COR-L47 (cell line): ENCODE measurements at places on chromosomes 12 and 14.

DNA sequence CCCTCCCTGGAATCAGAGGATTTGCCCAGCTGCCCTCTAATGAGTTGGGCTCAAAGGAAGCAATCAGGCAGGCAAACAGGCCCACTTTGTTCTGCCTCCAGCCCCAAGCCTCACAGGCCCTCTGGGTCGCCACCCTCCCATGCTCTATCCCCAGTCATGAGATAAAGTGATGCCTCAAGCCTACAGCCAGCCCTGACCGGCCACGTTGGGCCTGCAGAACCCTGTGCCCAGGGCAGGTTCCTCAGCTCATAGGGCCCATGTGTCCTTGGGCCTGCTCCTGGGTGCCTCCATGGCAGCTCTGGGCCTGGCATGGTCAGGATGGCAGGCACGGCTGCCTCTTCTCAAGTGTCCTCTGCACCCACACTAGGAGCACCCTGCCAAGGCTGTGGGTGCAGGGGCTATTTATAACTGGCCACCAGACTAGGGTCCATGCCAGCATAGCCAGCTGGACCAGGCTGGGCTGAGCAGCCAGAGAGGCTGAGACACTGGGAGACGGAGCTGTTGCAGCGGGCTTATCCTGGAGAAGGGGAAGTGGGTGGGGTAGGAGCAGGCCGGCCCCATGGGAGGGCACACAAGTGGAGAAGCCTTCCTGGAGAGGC, 20.2 kb downstream of the HDAC7 start:
- no peak for DNase-seq

- DNase-seq = no peak
Observed at GRCh38 chr12:111664961-111665865, 20.5 kb downstream of the BRAP start.

GRCh38 chr14:61860294-61860918, 98.2 kb downstream of the SNAPC1 start:
- no peak for DNase-seq

- no peak for DNase-seq
Observed at GRCh38 chr14:23324993-23325392, 3.7 kb downstream of the PABPN1 start.

DNA sequence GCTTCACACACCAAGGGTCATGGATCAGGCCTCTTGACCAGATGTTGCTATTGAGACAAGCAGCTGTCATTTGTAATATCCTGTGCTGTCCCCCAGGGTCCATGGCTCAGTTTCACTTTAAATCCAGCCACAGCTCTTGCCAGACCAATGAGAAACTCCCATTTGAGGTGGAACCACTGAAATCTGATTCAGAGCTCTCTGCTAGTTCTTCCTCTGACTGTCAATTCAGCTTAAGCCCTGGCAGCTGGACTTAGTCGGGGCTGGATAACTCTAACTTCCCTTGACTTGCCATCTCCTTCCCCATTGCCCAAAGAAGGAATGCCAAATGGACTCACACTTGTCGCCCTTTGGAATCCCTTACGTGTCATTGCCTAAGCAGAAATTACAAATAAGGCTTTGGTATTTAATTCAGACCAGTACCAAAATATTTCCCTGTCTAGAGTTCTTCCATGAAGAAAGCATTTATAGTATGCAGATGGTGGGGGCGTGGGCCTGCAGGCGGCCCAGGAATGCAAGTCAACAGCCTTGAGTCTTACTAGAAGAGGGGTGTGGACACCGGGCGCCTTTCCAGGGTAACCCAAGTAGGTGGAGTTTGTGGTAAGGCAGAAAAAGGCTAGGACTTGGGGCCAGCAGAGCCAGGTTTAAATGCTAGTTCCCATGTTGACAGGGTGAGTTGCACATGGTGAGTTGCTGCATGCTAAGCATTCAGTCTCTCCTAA, 96.9 kb upstream of the TMPO start:
- DNase-seq = no peak

- DNase-seq = no peak
Observed at GRCh38 chr12:2287151-2287550, 234.4 kb downstream of the CACNA1C start.

GRCh38 chr14:30995689-30996088, 29.8 kb upstream of the AP4S1 start:
- no peak for DNase-seq

DNA sequence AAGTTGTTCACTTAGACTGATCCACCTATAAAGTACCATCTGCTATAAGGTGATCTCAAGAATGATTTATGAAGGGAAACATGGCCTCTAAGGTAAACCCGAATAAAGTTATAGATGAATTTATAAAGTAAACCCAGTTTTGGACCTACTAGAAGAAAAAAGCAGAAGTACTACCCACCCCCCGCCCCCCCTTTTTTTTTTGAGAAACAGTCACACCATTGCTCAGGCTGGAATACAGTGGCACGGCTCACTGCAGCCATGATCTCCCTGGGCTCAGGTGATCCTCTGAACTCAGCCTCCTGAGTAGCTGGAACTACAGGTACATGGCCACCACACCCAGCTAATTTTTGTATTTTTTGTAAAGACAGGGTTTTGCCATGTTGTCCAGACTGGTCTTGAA, 3.9 kb downstream of the ENTPD5 start:
- no peak for DNase-seq

DNA sequence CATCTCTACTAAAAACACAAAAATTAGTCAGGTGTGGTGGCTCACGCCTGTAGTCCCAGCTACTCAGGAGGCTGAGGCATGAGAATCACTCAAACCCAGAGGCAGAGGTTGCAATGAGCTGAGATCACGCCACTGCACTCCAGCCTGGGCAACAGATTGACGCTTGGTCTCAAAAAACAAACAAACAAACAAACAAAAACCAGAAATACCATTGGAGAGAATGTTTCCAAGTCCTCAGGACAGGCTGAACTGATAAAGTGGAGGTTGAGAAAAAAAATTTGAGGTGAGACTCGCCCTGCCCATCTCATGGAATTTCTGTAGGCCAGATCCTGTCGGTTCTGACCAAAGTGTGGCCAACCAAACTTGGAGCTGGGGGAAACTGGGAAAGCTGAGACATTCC, 30.6 kb upstream of the NFYB start:
- no peak for DNase-seq

DNA sequence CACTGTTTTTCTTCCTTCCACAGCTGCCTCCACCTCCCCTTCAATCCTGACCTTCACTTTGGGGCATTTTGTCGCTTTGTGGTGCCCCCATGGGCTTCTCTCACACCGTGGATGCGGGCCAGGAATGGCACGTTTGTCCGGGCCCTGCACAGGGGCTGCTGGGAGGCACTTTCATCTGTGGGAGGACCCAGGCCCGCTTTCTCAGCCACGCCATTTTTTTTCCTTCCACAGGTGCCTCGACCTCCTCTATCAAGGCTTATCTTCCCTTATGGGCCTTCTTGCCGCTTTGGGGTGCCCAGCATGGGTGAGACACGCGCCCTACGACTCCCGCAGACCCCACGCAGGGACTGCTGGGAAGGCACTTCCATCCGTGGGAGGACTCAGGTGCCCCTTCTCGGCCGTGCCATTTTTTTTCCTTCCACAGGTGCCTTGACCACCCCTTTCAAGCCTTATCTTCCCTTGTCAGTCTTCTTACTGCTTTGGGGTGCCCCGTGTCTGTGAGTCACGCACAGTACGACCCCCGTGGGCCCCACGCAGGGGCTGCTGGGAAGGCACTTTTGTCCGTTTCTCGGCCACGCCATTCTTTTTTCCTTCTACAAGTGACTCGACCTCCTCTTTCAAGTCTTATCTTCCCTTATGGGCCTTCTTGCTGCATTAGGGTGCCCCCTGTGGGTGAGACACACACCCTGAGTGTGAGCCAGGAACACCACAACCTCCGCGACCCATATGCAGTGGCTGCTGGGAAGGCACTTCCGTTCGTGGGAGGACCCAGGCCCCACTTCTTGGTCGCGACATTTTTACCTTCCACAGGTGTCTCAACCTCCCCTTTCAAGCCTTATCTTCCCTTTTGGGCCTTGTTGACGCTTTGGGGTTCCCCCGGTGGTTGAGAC, 270.7 kb downstream of the ALG10 start:
- DNase-seq = peak; percentile 1

DNA sequence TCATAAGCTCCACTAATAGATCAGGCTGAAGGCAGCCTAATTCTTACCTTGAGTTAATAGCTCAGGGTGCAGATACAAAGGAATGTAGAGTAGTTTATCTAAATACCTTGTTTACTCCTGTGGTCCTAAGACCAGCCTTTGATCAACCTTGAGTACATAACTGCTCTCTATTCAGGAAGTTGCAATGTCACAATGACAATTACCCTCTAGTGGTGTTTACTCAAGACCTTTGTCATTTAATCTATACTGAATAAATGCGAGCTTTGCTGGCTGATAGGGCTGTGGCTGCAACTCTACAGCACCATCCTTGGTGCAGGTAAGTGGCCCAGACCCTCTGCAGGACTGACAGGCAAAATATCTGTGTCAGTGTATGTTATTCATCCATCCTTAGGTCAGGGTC, 282.7 kb downstream of the ATXN7L3B start:
- no peak for DNase-seq

DNA sequence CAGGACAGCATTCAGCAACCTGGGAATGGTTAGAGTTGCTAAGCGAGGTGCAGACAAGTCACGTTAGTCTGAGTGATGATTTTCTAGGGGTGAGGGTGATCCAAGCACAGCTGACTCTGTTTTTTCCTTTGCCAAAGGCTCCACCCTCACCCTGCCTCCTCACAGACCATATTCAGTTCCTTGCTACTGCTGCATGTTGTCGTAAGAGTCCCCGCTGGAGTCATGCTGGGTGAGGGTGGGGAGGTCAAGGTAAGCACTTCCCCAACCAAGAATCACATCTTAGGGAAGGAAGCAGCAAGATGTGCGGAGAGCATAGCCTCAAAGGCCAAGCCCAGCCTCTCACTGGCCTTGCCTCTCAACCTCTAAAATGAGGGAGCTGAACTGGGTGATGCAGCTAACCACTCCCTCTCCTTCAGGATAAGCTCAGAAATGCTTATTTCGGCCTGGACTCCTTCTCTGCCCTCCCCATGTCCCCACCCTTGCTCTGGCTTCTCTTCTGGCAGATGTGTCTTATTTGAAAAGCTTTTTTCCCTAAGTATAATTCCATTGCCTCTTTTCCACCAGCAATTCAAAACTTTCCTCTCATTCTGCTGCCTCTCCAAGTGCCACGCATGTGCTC, 66.9 kb upstream of the ACTN1 start:
- no peak for DNase-seq

- DNase-seq = no peak
Observed at GRCh38 chr12:86261578-86261977, 5.4 kb upstream of the MGAT4C start.

DNA sequence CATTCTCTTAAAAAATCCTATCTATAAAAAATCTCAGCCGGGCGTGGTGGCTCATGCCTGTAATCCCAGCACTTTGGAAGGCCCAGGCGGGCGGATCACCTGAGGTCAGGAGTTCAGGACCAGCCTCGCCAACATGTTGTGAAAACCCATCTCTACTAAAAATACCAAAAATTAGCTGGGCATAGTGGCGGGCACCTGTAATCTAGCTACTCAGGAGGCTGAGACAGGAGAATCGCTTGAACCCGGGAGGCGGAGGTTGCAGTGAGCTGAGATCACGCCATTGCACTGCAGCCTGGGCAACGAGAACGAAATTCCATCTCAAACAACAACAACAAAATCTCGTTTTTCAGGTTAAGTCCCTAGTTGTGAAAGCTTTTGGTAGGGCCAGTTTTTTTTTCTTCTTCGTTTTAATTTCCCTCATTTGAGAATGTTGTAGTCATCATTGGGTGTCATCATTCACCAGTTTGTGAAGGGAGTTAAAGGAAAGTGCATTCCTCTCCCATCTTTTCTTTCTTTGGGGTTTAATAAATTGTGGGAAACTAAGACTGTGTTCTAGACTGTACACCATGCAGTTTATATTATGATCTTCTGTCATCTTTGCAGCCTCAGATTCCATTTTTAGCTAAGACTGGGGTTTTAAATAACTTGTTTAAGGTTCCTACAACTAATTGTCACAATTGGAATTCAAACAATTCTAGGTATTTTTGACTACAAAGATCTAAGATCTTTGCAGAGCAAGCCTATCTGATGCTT, 23.9 kb downstream of the MDM2 start:
- no peak for DNase-seq

DNA sequence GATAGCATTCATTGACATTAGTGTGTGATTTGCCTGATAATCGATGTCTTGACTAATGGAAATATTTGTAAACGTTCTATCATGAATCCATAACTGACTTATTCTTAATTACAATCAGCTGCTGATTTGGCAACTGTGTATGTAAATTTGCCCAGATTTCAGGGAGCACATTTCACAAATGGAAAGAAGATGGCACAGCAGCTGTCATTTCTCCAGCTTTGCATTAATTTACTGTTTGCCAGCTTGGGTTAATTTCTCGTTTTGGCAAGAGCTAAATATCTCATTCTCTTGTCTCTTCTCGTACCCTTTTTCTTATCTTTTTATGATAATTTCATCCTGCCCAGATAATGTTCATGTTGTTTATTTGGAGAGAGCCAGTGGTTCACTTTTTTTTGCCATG, 22.9 kb downstream of the TDP1 start:
- DNase-seq = no peak

DNA sequence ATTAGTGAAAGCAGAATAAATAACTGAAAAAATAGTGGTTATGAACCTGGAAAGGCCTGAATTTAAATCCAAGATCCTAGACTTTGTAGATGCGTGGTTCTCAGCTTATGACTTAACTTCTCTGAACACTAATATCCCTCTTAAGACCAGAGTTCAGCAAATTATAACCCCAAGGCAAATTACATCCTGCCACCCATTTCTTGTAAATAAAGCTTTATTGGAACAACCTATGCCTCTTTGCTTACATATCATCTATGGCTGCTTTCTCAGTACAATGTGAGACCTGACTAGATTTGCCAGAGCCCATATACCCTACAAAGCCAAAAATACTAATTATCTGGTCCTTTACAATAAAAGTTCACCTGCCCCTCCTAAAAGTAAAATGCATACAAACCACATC, 199.1 kb downstream of the MED13L start:
- no peak for DNase-seq

GRCh38 chr12:112005419-112006395, 7.3 kb downstream of the TMEM116 start:
- peak; percentile 2 for DNase-seq

DNA sequence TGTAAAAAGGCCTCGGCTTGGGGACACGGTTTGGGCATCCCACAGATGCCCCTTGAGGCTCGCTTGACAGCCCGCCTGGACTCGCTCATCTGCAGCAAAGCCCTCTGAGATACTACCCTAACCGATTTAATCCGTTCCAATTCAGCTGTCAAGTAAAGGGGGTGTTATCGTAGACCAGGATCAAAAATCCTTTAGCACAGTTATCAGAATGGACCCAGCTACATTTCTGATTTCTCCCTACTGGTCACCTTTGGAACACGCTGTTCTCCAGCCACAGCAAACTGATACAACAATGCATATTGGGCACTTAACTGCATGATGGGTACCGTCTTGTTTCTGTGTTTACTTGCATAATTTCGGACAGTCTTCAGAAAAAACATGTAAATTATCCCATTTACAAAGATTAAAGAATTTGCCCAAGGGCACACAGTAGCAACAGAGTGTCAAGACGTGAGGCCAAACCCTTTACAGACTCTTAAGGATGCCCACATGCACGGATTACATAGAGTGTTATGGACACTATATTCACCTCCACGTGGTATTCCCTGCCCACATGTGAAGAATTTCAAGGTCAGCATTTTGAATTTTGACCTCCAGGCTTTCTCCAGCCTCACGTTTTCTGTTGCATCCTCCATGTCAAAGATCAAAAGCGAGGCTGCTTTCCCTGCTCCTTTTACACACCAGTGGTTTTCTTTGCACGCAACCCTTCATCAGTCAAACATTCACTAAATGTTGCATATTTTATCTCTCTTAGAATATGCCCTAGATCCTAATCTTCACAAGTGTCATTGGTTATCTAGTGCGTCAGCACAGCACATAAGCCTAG, 3.2 kb upstream of the DUSP6 start:
- no peak for DNase-seq

GRCh38 chr12:27052742-27053141, 29.6 kb downstream of the C12orf71 start:
- DNase-seq = no peak
